ENCODE measurements at places on chromosomes 5 and 9.

DNA sequence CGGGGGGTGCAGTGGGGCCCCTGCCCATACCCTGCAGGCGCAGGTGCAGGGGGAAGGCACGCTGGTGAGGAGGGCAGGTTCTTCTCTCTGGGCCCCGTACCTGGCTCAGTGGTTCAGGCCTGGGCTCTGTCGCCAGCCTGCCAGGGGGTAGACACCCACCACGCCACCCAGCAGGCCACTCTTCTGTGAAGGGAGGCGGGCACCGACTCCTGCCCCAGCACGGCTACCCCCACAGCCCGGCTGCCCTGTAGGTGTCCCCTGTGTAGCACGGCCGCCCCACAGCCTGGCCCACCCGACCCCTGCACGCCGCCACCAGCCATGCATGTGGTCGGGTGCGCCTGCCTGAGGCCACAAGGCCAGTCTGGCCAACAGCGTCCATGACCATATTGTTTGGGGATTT is 1.7 kb downstream of the LCN6 start:
- DNase-seq: no peak

DNA sequence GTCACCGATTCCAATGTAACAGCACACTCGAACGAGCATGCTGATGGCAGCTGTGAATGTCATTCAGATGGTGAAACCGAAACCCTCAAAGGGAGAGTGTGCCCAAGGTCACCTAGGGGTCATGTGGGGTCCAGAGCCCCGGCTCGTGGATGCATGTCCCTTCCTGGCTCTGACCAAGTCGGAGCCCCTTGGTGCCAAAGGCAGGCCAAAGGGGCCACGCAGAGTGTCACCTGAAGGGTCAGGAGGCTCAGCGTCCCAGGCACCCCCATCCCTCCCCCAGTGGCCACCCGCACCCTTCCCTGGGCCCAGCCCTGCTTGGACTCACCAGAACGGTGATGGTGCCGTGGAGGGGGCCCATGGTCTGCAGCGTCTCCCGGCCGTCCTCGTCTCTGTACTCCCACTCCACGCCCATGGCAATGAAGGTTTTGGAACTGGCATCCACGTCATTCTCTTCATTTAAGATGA is 69.5 kb downstream of the ZNF354C start:
- no peak for DNase-seq

- no peak for DNase-seq
Measured at GRCh38 chr5:460273-460625, 17.3 kb downstream of the EXOC3 start.

GRCh38 chr5:171226096-171226754 is 82.8 kb upstream of the TLX3 start:
- no peak for DNase-seq

- DNase-seq: no peak
Measured at GRCh38 chr5:68872088-68872839, 221.6 kb upstream of the SLC30A5 start.

DNA sequence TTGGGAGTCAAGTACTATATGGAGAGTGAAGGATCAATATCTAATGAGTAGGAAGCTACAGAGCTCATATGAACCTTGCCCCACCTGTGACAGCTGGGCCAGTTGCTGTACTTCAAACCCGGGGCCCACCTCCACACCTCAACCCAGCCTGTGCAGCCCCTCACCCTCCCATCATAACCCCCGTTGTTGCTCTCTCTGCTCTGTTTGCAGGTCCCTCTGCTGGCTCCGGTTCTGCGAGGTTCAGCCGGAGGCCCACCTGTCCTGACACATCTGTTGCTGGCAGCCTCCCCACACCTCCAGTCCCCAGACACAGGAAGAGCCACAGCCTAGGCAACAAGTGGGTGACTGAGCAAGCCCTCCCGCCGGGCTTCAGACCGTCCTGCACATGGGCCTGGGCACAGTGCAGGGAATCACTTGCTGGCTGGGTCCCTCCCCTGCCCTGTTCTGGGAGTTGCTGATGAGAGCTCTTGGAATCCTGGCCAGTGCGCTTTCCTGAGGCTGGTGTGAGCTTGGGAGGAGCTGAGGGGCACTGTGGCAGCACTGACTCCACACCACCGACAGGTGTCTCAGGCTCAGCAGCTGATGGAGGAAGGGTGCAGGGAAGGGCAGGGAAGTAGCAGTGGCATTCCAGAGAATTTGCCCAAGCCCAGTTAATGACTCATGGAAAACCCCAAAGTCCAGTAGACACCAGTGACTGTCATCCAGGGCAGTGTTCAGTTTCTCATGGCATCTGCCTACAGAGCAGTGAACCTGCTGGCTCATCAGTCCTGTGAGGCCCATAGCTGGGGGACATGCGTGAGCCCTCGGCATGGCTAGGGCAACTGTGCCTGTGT is 69.5 kb upstream of the GARNL3 start:
- no peak for DNase-seq
